ENCODE measurements at places on chromosomes 7 and 10.
A peak's percentile ranks its signal among the peaks of the same experiment; 100 is the strongest.

DNA sequence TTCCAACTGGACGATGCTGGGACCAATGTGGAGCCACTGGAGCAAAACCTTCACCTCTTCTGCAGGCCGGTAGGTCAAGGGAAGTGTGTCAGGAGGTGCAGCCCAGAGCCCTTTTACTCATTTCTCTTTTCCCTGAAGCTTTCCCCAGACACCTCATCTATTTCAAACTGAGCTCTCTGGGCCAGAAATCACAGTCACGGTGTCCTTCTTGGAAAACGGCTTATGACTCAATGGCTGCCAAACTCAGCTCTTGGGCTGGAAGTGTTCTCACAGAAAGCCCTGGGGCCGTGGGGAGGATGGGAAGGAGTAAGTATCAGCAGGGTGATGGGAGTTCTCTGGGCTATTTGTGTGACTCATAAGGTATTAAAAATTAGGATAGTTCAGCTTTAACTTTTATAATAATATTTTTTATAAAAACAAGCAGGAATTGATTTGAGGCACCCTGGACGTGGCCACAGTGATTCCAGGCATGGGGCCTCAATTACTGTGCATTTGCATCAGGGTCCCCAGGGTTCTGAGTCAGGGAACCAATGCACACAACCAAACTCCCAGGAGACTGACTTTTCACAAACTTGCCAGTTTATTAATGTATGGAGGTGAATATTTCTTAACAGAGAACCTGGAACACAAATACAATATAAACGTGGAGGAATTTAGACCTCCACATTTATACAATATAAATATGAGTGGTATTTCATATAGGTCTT, 187.4 kb upstream of the TMEM72 start:
- DNase-seq = no peak

DNA sequence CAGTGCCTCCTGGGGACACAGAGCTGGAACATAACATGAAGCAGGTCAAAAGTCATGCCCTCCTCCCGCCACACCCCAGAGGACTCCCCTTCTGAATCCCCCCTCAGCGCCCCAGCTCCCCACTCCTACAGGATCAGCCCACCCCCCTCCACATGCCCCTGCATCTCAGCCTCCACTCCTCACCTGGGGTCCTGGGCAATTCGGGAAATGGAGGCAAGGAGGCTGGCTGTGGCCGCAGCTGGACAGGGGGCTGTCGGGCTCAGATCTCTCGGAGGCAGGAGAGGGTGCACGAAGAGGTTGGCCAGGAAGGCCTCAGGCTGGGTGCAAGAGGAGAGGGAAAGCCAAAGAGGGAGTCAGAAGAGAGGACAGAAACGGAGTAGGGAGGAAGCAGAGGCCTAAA, 7.8 kb downstream of the ATG9B start:
- no peak for DNase-seq

DNA sequence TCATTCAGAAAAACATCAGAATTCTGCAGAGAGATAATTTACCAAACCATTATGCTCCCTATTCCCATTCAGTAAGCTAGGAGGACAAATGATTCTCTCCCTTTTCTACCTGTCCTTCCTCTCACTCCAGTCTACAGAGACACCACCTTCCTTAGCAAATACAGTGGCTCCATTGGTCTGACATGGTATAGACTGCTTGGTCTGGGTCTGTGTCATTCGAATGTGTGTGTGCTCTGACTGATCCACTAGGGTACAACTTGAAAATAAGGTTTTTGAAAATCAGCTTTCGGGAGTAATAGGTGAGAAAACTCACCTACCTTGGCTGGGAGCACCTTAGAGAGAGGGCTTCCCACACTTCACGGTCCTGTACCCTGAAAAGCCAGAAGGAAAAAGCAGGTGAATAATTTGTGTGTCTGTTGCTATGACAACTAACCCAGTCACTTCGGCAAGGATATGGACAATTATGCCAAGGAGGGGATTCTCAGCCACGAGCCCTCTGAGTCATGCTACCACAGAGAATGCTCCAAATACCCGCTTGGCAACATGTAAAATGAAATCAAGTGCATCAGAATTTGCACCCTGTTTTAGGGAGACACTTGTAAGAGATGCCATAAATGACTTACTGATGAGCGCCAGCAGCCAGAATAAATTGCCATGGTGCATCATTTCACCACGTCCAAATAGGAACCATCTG, 114.5 kb upstream of the PRKCQ start:
- DNase-seq = no peak

DNA sequence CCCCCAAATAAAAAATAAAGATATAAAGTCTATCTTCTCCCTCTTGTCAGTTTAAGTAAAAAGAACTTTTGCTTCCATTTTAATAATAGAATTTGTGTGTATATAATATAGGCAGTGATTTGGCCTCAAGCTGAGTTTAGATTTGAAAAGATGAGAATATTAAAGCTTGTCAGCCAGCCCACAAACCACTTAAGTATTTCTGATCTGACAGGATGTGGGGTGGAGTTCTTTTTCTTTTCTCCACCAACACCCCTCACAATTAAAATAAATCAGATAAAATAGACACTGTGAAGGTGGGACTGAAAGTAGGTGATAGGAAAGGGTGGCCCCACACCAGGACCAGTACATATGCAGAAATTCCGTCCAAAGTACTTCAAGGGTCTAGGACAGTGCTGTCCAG, 714.1 kb downstream of the AUTS2 start:
- no peak for DNase-seq

GRCh38 chr10:118950190-118950680, 79.3 kb upstream of the NANOS1 start:
- DNase-seq = no peak

DNA sequence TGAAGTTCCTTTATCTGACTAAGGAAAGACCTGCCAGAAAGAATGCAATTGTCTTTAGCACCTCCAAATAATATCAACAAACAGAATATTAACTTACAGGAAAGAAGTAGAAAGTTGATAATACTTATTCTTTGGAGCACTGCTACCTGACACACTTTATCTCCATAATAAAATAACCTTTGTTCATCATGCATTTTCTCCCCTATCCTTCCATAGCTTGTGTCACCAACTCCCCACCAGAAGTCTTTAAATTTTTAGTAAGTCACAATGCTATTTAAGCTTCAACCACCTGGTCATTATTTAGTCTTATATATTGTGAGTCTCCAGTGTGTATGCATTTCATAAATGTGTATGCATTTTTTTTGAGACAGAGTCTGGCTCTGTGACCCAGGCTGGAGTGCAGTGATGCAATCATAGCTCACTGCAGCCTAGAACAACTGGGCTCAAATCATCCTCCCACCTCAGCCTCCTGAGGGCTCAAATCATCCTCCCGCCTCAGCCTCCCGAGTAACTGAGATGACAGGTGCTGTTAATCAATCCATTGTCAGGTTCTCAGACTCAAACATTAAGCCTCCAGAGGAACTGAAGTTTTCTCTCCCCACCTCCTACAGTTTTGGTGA, 7.3 kb upstream of the CYP3A43 start:
- DNase-seq = no peak

DNA sequence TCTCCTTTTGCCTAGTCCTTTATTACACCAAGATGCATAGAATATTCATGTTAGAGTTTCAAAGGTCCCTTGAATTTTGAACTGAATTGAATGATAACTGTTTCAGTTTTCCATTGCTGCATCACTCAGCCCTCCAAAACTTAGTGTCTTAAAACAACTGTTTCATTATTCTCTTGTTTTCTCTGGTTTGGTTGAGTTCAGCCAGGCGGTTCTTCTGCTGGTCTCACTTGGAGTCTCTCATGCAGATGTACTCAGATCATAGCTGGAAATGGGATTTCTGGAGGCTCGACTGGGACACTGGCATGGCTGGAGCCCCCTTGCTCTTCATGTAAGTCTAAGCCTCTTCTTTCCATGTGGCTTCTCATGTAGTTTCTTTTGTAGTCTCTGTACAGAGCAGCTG, 107.2 kb upstream of the MKI67 start:
- no peak for DNase-seq

GRCh38 chr10:12670004-12670403, 320.7 kb downstream of the CAMK1D start:
- no peak for DNase-seq

GRCh38 chr7:157601530-157601929, 264.7 kb downstream of the DNAJB6 start:
- DNase-seq = no peak

GRCh38 chr10:22737587-22737986, 23.2 kb upstream of the PIP4K2A start:
- DNase-seq = no peak

DNA sequence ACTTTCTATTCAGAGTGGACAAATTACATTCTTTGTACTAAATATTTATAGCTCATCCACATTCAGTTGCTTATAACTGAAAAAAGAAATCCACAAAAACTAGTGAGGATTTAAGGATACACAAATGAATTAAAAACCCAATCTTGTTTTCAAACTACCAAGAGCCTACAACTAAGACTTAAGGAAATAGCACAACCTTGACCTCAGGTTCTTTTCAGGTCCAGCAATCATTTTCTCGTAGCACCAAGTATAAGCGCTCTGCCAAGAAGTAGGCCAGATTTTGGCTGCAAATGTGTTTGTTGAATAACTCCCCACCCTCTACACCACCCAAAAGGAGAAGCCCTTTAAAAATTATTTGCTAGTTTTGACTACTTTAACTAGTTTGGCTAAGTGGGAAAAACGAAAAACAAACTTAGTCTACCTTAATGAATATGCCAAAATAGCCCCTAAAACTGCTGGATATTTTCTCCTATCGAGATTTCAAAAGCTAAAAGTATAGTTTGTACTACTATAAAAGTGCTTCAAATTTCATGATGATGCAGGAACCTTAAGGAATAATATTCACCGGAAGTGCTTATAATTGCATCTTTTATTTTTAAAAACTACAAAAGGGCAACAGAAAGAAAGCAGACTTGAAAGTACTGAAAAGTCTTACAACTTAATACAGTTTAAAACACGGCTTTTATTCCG, 2.7 kb upstream of the KMT2E start:
- DNase-seq = peak; percentile 58

DNA sequence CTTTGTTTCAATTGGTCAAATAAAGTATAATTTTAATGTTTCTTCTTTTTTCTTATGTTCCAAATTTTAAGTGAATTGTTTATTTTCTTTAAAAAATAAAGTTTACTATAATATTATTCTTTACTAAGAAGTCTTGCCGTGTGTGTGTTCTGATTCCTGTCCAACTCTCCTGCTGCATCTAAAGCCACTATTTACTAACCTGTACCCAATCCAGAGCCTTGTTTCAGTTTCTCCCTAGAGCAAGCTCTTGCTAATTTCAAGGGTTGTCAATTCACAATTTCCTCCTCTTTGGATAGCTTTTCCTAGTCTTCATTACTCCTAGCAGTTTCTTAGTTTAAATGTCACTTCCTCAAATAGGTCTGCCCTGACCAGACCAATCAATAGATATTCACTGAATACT, 314.9 kb upstream of the SEMA3A start:
- DNase-seq = no peak

GRCh38 chr10:79468841-79469585, 23.6 kb upstream of the ZCCHC24 start:
- no peak for DNase-seq

GRCh38 chr7:6277476-6277875, 5.1 kb upstream of the CYTH3 start:
- DNase-seq = no peak

- peak; percentile 62 for DNase-seq
These were observed 238.5 kb downstream of the PHF14 start for GRCh38 chr7:11212080-11212711.

GRCh38 chr7:137810248-137810647, 36.5 kb downstream of the DGKI start:
- DNase-seq = no peak

DNA sequence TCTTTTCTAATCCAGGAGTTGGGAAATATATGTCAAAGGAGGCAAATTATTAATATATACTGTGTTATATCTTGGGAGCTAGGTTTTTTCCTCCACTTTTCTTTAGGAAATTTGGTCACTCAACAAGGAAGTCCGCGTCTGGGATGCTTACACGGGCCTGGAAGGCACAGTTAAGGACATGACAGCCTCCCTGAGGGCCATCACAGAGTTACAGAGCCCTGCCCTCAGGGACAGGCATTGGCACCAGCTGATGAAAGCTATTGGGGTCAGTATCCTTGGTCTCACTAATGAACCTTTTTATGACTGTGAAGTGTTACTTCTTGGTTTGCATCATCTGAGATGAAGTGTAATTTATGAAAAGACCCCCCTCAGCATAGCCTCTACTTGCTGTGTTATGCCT, 74.7 kb downstream of the DNAH11 start:
- DNase-seq = no peak

DNA sequence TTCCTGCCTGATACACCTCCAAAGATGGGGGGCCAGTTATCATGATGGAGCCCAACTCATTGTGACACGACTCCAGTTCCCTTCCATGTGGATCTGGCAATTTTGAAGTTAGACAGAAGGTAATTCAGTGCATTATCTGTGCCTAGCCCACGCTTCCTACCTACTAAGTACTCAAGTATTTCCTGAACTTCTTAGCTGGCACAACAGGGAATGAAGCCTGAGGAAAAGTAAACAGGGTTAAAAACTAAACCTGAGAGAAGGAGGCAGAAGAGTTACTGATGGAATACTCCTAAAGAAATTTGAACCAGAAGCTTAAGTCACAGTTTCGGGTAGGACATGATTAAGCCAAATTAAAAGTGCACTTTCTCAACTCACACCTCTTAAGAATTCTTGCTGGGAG, 1.1 kb upstream of the SEC31B start:
- no peak for DNase-seq

- no peak for DNase-seq
These were observed 160.8 kb downstream of the CHN2 start for GRCh38 chr7:29355388-29355787.

DNA sequence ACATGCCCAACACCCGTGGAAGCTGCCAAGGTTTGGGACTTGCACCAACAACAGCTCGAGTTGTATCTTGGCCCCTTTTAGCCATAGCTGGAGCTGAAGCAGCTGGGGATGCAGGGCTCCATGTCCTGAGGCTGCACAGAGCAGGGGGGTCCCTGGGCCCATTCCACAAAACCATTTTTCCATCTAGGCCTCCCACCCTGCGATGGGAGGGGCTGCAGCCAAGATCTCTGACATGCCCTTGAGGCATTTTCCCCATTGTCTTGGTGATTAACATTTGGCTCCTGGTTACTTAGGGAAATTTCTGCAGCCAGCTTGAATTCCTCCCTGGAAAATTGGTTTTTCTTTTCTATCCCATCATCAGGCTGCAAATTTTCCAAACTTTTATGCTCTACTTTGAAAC, 637.8 kb upstream of the VSTM2A start:
- DNase-seq = no peak

DNA sequence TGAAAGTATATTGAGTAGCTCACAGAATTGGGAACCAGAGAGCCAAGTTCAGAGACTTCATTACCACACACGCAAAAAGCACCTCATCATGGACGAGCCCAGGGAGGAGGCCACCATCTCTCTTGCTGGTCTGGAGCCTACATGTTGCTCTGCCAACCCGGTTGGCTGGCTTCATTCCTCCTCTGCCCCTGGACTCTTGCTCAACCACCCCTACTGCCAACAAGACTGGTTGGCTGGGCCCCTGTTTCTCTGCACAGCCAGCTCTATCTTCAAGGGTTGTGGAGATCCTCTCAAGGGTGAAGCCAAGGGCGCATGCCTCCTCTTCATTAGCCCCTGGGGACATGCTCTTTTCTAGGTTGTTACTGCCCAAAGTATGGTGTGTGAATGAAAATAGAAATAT, 142.7 kb downstream of the JCAD start:
- no peak for DNase-seq

All from kidney glomerular epithelial cell (primary cell).